Neural crest cell (in vitro differentiated cells): ENCODE measurements at places on chromosomes 1 and 21.

- DNase-seq = peak; percentile 18
These were observed 14.7 kb upstream of the KCNE1 start for GRCh38 chr21:34526618-34527290.

- no peak for DNase-seq
These were observed 243.2 kb downstream of the ATG4C start for GRCh38 chr1:63027176-63027575.

- DNase-seq = no peak
These were observed 5.7 kb upstream of the GNL2 start for GRCh38 chr1:37601441-37601840.

- no peak for DNase-seq
These were observed 5.2 kb upstream of the KIAA1614 start for GRCh38 chr1:180907313-180908055.

DNA sequence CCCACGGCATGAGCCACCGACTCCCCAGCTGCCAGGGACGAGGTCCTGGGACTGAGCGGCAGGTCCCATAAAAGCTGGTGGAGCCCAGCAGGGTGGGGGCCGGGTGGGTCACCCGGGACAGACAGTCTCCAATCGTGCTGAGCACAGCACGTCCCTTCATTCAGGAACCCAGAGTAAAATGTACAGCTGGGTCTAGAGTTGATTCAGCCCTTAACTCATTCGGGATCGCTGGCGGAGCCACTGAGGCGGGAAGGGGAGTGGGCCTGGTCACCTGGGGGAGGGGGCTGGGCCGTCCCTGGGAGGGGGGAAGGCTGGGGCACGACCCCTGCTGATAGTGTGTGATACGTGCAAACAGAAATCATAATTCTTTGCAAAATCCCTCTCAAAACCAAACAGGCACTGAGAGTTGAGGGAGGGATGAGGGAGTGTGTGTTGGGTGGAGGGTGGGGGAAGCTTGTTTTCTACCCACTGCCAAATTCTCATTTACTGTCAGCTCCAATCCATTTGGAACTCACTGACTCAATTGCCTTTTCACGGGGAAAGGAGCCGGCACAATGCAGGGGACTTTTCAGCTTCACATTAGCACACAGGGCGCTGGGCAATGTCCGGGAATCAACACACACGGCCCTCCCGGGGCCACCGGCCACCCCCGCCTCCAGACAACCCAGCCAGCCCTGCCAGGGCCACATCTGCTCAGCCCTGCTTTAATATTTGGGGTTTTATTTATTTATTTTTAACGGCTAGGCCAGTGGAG is 13.8 kb downstream of the CASZ1 start:
- DNase-seq = no peak

- no peak for DNase-seq
These were observed 326.0 kb upstream of the RUNX1 start for GRCh38 chr21:35375115-35375514.

DNA sequence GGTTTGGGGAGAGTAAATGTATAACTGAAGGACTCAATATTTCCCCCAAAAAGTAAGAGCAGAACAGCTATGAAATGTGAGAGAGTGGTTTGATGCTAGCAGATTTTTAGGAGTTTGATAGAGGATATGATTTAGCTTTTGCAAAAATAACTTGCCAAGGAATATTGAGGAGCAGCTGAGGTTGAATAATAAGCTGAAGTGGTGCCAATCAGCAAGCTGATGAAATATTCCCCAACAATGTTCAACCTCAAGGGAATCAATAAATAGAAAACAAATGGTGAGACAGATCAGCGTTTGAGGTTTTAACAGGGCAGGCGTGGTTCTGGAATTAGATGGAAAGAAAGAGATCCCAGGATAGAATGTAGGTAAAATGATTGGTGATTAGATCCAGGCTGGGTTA is 413.4 kb upstream of the ADAMTS5 start:
- DNase-seq = no peak

DNA sequence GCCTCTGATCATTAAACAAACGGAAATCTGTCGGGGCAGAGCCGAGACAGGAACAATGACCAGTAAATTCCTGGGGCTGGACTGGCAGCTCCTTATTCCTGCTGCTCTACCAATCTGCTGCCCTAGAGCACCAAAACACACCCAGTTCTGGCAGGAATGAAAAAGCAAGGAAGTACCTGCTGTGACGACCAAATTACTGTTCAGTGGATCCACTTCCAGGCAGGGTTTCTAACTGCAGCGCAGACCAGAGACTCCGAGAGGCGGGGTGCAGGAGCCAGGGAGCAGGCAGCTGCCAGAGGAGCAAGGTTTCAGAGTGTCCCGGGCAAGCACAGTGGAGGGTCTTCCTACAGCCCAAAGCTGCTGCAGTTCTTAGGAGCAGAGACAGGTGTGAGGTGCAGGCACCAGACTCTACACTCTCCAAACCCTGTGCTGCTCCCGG is 32.4 kb downstream of the KANK4 start:
- DNase-seq = no peak

DNA sequence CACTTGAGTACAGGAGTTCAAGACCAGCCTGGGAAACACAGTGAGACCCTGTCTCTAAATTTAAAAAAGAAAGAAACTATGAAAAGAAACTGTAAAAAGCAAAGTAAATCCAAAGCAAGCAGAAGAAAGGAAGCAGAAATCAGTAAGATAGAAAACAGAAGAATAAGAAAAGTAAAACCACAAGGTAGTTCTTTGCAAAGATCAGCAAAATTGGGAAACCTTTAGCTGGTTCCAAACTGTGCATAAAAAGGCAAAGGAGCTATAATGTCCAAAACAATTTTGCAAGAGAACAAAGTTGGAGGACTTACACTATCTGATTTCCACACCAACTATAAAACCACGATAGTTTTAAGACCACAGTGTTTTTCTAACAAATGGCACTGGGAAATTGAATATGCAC is 218.8 kb downstream of the RPS6KC1 start:
- DNase-seq = no peak

DNA sequence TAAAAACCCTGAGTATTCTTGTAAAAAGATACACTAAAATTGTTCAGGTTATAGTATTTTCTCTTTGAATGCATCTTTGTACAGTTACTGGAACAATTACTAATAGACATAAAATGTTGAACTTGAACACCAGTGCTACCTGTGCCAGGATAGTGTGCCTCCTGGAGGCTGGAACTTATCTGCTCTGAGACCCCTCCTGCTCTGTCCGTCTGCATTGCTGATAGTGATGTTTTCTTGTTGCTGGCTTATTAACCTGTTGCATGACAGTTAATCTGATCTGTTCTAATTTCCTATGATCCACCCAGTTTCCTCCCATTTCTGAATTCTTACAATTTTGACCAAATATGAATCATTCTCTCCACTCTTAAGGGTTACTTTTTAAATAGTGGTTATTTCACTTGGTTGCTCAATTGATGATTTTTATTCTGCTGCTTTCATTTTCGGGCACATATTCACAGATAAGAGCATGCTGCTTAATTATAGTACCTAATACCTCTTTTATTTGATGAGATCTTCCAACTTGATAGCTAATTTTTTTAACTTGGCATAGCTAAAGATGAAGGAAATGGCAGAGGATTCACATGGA is 101.4 kb downstream of the CC2D1B start:
- DNase-seq = no peak

DNA sequence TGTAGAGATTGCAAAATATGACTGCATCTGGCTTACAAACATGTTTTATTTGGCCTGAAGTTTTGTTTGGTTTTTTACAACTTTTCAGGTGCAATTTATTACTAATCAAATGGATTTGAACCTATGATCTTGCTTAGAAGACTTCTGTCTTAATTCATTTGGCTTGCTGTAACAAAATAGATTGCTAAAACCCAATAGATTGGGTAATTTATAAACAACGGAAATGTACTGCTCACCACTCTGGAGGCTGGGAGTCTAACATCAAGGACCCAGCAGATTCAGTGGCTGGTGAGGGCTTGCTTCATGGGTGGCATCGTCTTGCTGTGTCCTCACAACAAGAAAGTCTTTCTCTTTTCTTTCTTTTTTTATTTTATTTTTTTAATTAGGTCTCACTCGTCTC is 72.9 kb downstream of the LBR start:
- DNase-seq = no peak

- no peak for DNase-seq
These were observed 2.7 kb upstream of the NPHP4 start for GRCh38 chr1:5994713-5995621.

DNA sequence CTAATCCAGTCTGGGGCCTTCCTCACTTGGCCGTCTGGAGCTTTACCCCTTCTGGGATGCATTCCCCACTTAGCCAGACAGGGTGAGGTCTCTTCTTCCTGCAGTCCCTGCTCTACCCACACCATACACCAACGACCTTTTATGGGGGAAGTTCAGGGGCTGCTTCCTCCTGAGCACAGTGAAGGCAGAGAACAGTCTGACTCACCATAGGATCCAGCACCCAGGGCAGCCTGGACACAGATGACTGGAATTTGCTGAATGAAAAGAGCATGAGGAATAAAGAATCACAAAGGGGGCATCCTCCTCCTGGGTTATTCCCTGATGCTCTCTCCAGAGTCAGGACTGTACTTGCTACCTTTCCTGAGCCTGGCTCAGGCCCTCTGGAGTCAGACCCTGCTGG is 4.6 kb upstream of the FOXE3 start:
- no peak for DNase-seq

DNA sequence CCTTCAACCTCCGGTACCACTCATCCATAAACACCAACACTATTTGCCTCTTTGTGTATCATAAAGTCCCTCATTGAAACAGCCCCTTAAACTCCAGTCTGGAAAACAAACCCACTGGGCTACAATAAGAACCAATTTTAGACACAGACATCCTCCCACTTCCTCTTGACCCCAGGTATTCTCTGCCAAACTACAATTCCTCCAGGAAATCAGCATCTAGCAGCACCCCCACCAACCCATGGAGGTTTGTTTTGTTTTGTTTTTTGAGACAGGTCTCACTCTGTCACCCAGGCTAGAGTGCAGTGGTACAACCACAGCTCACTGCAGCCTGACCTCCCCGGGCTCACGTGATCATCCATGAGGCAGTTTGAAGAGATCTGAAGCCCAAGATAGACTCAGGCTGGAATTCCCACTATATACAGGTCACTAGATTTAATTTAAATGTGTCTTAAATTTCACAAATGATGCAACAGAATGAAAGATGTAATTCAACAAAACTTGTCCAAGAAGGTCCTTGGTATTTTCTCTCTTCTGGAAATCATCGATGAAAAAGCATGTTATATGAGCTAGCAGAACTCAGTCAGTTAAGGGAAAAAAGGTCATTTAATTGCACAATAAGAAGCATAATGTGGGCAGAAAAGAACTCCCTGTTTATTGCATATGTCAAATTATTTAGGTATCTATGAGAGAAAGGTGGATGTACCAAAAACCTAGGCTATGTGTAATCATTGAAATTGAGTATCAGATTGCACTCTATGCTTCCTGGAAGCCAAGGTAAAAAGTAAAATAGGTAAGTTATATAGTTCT is 30.3 kb downstream of the TCP10L start:
- no peak for DNase-seq

DNA sequence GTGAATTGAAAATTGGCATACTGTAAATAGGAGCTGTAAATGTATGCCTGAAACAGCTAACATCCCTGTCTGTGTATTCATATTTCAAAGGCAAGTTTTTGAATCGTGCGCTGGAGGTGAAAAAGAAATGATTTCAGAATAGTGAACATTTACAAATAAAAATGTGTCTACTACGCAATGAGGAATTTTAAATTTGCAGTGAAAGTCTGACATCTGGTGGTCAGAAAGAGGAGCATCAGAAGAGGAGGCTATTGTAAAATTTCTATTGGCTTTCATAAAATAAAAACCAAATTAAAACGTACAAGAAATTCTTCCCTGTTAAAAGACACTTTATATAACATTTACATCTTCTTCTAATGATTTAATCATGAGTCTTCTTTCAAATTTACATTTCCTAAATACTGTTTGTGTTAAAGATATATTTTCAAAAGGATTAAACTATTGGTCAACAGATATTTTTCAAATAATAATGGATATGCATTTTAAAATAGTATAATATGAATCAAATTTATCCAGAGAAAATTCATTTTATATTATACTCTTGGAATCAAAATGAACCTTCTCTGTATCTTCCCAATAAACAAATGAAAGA is 113.7 kb upstream of the RRP15 start:
- DNase-seq = no peak

- no peak for DNase-seq
These were observed 3.3 kb upstream of the SLAMF8 start for GRCh38 chr1:159823406-159823805.

- no peak for DNase-seq
These were observed 211.1 kb downstream of the MATN1 start for GRCh38 chr1:30511991-30512913.

DNA sequence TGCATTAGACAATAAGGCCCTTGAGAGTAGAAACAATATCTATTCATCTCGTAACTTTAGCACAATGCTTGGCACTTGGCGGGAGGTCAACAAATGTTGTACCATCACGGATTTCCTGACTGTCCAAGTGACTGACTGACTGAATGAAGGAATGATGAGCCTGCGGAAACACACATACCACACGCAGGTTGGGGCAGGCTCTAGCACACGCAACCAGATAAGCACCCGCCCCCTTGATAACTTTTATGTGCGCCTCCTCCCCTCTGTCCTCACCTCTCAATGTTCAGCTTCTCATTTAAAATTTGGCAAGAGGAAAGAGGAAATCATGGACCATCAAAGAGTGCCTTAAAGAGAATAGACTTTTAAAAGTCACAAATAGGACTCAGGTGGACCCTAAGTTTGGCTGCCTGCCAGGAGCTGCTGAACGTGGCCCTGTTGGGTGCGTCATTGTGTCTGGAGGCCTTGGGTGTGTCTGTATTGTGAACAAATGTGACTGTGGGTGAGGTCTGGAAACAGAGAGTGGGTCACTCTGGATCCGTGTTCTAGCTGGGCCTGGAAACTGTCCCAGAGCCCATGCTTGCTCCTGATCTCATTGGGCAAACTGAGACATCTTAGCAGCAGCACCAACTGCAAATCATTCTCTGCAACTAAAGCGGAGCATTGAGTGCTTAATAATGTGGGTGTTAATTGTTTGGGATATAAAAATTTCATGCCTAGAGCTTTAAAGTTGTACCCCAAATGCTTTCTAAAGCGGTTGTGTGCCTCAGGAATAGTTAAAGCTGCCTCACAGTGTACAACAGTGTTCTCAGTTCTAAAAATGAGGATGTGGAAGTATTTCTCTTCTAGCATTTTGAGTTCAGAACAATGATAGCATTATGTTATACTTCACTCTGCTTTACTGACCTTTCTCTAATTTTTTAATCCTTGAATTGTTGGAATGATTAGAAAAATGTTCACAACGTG is 47.6 kb upstream of the ABCG1 start:
- no peak for DNase-seq

GRCh38 chr1:244796719-244797406 is 38.6 kb upstream of the COX20 start:
- peak; percentile 70 for DNase-seq

GRCh38 chr1:43990271-43991199 is 864 bp upstream of the CCDC24 start:
- no peak for DNase-seq

GRCh38 chr1:228870041-228870713 is 134.9 kb downstream of the RHOU start:
- no peak for DNase-seq

GRCh38 chr1:223776075-223776814 is 63.9 kb downstream of the CAPN2 start:
- DNase-seq = no peak
